ENCODE measurements at places on chromosomes 12 and 14.

DNA sequence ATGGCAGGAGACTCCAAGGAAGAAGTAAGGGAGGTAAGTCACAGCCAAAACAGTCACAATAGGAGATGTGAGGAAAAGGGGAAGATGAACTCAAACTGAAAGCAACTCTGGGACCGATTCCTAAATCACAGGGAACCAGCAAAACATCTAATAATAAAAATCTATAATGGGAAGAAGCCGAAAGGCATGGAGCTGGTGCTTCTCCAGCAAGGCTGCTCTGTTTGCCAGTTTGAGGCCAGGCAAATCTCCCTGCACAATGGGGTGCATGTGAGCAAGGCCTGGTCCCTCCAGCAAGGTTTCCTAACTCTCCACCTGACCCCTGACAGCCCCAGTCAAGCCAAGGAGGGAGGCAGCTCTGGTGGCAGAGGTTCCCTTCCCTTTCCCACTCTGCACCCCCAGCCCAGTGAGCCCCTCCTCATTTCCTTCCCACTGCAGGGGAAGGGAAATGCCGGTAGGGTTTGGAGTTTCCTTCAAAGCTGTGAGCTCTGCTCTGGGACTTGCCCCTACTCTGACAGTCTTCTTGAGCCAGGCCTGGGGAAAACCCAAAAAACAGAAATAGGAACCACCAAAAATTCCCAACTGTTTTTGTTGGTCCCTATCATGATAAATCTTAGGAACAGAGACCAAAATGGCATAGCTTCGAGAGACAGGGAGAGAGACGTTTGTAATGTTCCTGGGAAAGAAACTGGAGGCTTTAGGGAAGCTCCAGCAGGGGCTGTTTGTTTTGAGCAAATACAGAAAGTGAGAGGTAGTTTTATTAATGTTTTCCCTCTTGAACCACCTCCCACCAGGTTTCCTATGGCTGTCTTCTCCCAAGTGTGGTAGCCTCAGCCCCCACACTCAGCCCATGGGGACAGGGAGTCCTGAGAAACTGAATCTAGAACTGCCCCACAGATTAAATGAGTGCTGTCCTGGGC is 34.6 kb downstream of the FMNL3 start:
- no peak for DNase-seq

DNA sequence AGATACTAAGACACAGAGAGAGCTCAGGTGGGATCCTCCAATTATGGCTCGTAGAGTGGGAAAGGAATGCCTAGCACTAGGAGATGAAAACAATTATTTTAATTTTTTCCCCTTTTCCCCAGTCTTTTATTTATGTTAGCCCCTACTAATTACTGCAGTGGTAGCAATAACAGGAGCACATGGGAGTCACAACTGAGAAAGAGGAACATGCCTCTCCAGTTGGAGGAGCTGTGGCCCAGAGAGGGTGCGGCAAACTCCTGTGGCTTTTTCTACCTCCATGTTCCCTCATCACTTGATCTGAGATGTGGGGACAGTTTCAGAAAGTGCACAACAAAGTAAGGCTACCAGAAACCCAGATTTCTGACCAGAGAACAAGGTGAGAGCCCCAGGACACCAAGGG is 25.9 kb upstream of the POC1B start:
- no peak for DNase-seq

DNA sequence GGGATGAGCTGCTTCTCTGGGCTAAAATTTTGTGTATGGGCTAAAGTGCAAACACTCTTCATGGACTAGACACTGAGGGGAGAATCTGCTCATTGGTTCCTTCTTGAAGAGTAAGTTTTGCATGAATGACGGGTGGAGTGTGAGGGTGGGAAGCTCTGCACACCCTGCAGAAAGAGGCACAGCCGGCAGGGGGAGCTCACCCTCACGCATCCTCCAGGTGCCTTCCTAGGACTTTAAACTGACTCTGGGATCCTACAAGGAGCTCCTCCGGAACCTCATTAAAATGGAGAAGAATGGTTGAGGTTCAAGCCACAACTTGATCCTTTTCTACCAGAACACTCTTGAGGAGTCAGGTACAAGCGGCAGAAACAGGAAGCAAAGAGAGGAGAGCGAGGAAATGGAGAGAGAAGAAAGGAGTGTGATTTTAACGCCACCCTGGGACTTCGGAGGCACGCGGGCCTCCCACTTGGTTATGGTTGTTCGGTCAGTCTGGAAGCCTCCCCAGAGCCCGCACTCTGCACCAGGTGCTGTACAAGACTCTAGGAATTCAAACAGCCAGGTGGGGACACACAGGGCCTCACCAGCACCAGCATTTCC is 87.5 kb downstream of the SETD3 start:
- DNase-seq: peak; percentile 64

DNA sequence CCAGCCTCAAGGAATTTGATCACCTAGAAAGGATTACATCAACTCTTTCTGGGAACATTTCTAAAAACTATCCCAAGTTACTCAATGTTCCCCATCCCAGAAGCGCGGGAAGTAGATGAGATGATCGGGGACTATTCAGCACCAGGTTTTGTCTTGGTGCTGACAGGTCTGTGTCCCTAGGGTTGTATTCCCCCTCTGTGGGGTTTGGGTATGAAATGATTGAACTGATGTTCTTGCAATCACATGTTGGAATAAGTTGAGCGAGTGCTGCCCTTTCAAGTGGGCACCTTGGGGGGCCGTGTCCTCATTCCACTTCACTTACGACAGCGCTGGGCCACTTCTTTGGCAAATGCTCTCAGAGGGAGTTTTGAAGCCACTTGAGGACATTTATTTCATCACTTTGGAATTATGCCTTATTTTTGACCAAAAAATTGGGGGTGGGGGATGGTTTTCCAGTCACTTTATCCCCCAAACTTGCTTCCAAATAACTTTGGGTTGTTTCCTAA is 69.8 kb downstream of the RFX4 start:
- no peak for DNase-seq

- no peak for DNase-seq
Observed at GRCh38 chr12:74499192-74499591, 38.4 kb upstream of the ATXN7L3B start.

GRCh38 chr14:53545217-53545616 is 392.1 kb upstream of the DDHD1 start:
- no peak for DNase-seq
